Activated B cell treated with CpG ODN at 0.5 μM for 24 hours (primary cell): ENCODE measurements at places on chromosomes 6 and 20. TPM values are rescaled to one million over a fixed set of nuclear protein-coding genes. Genes with fewer than 3 reads are reported as not detected.
A peak's percentile ranks its signal among the peaks of the same experiment; 100 is the strongest.

- no peak overlapping the region for H3K27ac ChIP-seq
- no peak overlapping the region for H3K4me3 ChIP-seq
- no peaks in the 10 kb centered on the region for H3K27me3 ChIP-seq
- no peaks in the 10 kb centered on the region for H3K36me3 ChIP-seq
- no peaks in the 10 kb centered on the region for H3K4me1 ChIP-seq
Measured at GRCh38 chr6:168390749-168391420, 50.1 kb upstream of the SMOC2 start.

GRCh38 chr20:52972190-52972937 lies at the start of gene TSHZ2:
Gene TSHZ2 (plus strand): TSS chr20:52972358. CDS start chr20:52973294, 936 bp downstream.
- no peak for DNase-seq
- no peaks in the 10 kb centered on the region for H3K36me3 ChIP-seq
- H3K4me3 ChIP-seq: peak within 1 kb of the TSS; percentile 84
- peak within 1 kb of the TSS; percentile 72 for H3K27ac ChIP-seq
- peaks cover 38% of the 10 kb centered on the region for H3K27me3 ChIP-seq
- H3K4me1 ChIP-seq: peaks cover 25% of the 10 kb centered on the region

DNA sequence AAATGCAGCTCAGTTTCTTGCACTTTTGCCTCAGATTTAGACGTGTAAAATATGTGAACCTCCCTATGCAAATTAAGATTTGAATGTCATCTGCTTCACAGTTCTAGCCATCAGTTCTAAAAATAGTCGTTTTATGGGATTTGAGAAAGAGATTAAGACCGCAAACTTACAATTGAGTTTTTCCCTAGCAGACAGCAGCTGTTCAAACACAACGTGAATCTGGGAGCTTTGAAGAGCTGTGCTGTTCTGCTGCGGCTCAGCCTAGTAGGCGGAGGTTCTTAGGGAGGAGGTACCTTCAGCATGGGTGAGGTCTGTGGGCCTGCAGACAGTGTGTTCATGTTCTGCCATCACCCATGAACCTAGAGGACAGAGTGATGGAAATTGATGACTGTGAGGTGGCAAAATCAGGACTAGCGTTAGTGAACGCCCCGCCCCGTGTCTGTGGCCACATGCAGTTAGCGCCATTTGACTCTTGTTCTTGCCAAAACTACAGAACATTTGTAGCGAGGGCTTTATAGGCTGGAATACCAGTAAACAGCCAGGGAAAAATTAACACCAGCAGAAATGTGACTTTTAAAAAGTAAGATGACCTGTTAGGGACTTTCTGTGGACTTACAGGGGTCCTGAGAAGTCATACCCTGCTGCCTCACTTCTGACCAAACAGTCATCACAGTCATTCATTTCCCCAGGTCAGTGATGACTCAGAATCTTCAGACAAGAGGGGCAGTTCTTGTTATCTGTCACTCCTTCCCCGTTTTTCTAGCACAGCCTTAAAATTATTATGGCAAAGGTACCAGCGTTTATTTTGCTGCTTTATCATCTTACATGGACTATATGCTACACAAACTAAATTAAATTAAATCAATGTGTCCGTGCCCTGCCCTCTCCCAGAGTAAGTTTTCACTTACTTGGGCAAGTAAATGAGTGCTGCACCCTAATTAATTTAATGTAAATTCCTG lies 84.3 kb upstream of the TMEM181 start:
- H3K4me1 ChIP-seq: peaks cover 40% of the 10 kb centered on the region
- peak overlapping the region; percentile 78 for H3K27ac ChIP-seq
- H3K27me3 ChIP-seq: no peaks in the 10 kb centered on the region
- peaks cover 44% of the 10 kb centered on the region for H3K36me3 ChIP-seq

DNA sequence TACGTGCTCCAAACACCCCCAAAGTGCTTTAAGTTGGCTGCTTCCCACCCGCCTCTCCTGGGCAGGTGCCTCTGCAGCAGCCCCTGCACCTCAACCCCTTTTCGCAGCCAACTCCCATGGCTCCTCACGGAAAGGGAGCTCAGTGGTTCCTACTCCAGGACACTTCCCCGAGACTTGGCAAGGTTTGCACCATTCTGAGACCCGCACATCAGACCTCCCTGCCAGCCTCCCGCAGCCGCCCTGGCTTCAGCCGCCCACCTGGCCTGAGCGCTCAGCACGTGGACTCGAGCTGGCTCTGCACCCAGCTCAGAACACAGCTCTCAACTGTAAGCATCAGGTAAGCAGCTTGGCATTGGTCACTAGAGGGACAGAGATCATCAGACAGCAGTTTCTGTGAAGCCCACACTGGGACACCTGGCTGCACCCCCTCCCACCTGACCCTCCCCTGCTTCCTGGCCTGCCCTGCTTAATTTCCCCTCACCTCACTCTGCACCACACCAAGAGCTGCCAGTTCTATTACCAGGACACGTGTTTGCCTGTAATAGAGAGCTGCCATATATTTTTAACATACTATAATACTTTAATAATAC lies 28.5 kb downstream of the GMDS start:
- H3K4me3 ChIP-seq: no peak overlapping the region
- H3K4me1 ChIP-seq: peaks cover 9% of the 10 kb centered on the region
- H3K27ac ChIP-seq: no peak overlapping the region

GRCh38 chr20:41476013-41476441 lies 109.4 kb upstream of the EMILIN3 start:
- peaks cover 70% of the 10 kb centered on the region for H3K36me3 ChIP-seq
- H3K4me3 ChIP-seq: no peak overlapping the region
- no peaks in the 10 kb centered on the region for H3K27me3 ChIP-seq
- no peak overlapping the region for H3K27ac ChIP-seq
- peaks cover 19% of the 10 kb centered on the region for H3K4me1 ChIP-seq

GRCh38 chr20:22470620-22471026 lies 113.7 kb downstream of the FOXA2 start:
- H3K4me3 ChIP-seq: no peak overlapping the region
- no peaks in the 10 kb centered on the region for H3K36me3 ChIP-seq
- no peak for DNase-seq
- H3K27me3 ChIP-seq: peaks cover 2% of the 10 kb centered on the region

GRCh38 chr6:1626481-1626880 lies 16.8 kb downstream of the FOXC1 start:
- peak overlapping the region; percentile 12 for H3K4me3 ChIP-seq
- H3K4me1 ChIP-seq: peaks cover 14% of the 10 kb centered on the region
- no peak overlapping the region for H3K27ac ChIP-seq
- H3K36me3 ChIP-seq: peaks cover 8% of the 10 kb centered on the region
- no peak for DNase-seq

GRCh38 chr6:26269531-26270485 lies 95.2 kb upstream of the BTN3A2 start:
- H3K4me3 ChIP-seq: no peak overlapping the region
- no peak for DNase-seq
- no peaks in the 10 kb centered on the region for H3K36me3 ChIP-seq
- H3K27me3 ChIP-seq: no peaks in the 10 kb centered on the region
- no peak overlapping the region for H3K27ac ChIP-seq

DNA sequence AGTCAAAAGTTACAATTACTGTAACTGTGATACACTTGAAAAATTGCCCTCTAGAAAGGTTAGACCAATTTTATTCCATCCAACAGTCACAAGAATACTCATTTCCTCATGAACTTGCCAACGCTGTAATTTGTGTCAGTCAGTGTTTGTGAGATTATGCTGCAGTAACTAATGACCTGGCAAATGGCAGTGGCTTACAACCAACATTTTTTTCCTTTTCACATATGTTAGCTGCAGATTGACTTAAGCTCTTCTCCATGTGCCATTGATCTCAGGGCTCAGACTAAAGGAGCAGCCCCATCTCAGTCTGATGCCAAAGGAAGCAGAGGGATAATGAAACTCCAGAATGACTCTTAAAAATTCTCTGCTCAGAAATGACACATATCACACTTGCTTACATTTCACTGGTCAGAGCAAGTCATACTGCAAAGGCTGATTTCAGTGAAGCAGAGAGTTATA lies 92.3 kb upstream of the ELOVL5 start:
- no peaks in the 10 kb centered on the region for H3K27me3 ChIP-seq
- H3K4me1 ChIP-seq: peaks cover 19% of the 10 kb centered on the region
- no peak for DNase-seq
- no peaks in the 10 kb centered on the region for H3K36me3 ChIP-seq
- no peak overlapping the region for H3K4me3 ChIP-seq

GRCh38 chr20:14790190-14790589 lies 452.8 kb upstream of the FLRT3 start:
- no peaks in the 10 kb centered on the region for H3K4me1 ChIP-seq
- peaks cover under 1% of the 10 kb centered on the region for H3K27me3 ChIP-seq
- H3K4me3 ChIP-seq: no peak overlapping the region
- no peak overlapping the region for H3K27ac ChIP-seq
- no peaks in the 10 kb centered on the region for H3K36me3 ChIP-seq

DNA sequence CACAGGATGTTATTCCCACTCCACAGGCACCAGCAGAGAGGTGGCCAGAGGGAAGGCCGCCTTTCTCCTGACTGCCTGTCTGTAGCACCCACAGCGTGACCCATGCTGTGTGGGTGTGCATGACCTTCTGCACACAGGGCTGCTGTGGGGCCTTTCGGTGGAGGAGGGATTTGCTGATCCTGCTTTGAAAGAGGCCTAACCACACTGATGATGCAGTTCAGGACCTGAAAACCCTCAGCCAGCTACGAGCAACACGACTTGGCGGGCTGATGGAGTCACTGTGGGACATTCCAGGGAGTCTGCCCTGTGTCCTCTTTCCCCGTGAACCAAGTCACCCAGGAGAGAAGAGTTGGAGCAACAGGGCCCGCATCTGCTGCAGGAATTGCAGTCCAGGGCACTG lies 49.1 kb downstream of the SYTL3 start:
- H3K27me3 ChIP-seq: no peaks in the 10 kb centered on the region
- no peak overlapping the region for H3K4me3 ChIP-seq
- H3K36me3 ChIP-seq: no peaks in the 10 kb centered on the region
- H3K4me1 ChIP-seq: peaks cover 7% of the 10 kb centered on the region

- peak overlapping the region; percentile 32 for H3K4me3 ChIP-seq
- peaks cover 4% of the 10 kb centered on the region for H3K36me3 ChIP-seq
- H3K27me3 ChIP-seq: no peaks in the 10 kb centered on the region
- H3K27ac ChIP-seq: no peak overlapping the region
- peaks cover 41% of the 10 kb centered on the region for H3K4me1 ChIP-seq
- DNase-seq: no peak
Measured at GRCh38 chr20:37529214-37529967, 1.7 kb upstream of the BLCAP start.

DNA sequence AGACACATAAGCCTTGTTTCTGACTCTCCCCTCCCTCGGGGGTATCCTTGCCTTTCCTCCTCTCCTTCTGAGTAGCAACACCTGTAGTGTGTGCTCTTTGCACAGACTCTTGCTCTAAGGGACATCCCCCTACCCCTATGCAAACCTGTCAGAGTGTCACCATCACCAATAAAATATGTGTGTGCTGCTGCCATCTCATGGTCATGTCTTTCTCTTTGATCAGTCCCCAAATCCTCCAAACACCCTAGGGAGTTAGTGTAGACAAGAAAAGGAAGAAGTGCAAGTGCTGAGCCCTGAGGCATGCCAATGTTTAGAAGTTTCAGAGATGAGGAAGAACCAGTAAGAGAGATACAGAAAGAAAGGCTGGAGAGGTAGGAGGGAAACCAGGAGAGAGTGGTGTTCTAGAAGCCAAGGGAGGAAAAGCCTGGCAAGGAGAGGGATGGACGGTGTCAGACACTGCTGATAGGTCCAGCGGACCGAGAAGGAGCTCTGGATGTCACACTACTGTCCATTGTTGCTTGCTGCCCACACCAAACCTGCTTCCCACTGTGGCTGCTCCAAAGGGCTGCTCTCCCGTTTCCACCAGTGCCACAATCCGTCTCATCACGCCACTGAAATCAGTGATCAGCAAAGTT lies 16.4 kb downstream of the TRMT6 start:
- H3K36me3 ChIP-seq: peaks cover 17% of the 10 kb centered on the region
- H3K27me3 ChIP-seq: peaks cover 7% of the 10 kb centered on the region
- H3K27ac ChIP-seq: no peak overlapping the region
- no peak for DNase-seq

DNA sequence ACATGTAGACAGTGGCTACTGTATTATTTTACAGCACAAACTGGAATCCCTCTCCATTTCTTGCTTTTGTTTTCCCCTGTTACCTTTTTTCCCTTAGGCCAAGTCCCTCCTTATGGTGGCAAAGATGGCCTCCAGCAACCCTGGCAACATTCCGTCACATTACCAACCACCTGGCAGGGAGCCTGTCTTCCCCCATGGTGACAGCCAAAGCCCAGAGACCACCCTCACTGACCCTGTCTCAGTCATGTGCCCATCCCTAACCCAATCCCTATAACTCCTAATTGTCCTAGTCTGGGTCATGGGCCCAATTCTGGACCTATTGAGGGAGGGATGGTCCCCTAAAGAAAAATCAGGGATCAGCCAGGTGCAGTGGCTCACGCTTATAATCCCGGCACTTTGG lies 27.6 kb downstream of the PARD6B start:
- H3K27ac ChIP-seq: no peak overlapping the region
- H3K4me3 ChIP-seq: no peak overlapping the region
- DNase-seq: no peak
- H3K36me3 ChIP-seq: no peaks in the 10 kb centered on the region
- H3K27me3 ChIP-seq: peaks cover 3% of the 10 kb centered on the region

DNA sequence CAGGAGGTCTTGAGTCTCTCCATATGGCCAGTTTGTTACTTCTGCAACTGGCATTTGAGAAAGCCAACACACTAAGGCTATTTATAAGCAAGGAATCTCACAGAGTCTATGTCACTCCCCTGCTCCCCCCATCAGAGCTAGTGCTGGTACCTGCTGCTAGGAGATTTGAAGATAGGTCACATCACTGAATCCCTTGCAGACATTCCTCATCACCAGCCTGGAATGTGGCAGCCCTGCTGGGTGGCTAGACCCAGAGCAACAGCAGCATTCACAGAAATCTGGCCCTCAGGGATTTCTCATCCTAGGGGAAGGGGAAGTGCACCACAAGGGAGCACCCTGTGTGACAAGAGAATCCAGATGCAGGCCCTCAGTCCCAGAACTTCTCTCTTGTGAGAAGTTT lies 672.1 kb downstream of the HACE1 start:
- H3K36me3 ChIP-seq: no peaks in the 10 kb centered on the region
- H3K4me1 ChIP-seq: no peaks in the 10 kb centered on the region
- H3K27ac ChIP-seq: no peak overlapping the region

DNA sequence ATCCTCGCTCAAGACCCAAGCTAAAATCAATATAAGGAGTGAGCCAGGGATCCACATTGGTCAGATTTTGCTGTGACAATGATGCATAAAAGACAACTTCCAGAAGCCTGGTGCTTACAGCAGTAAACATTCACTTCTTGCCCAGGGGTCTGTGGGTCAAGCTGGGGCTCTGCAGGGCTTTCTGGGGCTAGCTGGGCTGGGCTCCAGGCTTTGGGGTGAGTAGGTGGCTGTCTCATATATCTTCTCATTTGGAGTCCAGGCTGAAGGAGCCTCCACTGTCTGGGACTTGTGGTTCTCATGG lies 25.8 kb upstream of the TOP1 start:
- H3K27me3 ChIP-seq: no peaks in the 10 kb centered on the region
- no peaks in the 10 kb centered on the region for H3K36me3 ChIP-seq
- peaks cover 15% of the 10 kb centered on the region for H3K4me1 ChIP-seq
- H3K4me3 ChIP-seq: peak overlapping the region; percentile 63
- no peak for DNase-seq

- H3K36me3 ChIP-seq: no peaks in the 10 kb centered on the region
- no peak overlapping the region for H3K27ac ChIP-seq
- no peak overlapping the region for H3K4me3 ChIP-seq
- H3K27me3 ChIP-seq: peaks cover 14% of the 10 kb centered on the region
- no peaks in the 10 kb centered on the region for H3K4me1 ChIP-seq
- DNase-seq: peak; percentile 13
Measured at GRCh38 chr20:58717278-58718091, 24.9 kb downstream of the NPEPL1 start.

LINC00237 gene
- 0.17 TPM in 1 of 2 replicates, not detected in the other for total RNA-seq

SIRPA gene
- 10.1 and 10.2 TPM in 2 replicates for total RNA-seq

RHAG gene
- not detected in 2 replicates for total RNA-seq

ULBP3 gene
- 0.46 and 0.80 TPM in 2 replicates for total RNA-seq

CST5 gene
- total RNA-seq: not detected in 2 replicates

APMAP gene
- 22.3 and 24.9 TPM in 2 replicates for total RNA-seq

ENPP5 gene
- total RNA-seq: 0.44 and 0.71 TPM in 2 replicates

RBBP8NL gene
- total RNA-seq: not detected in 2 replicates

NKAPL gene
- total RNA-seq: 0.29 and 0.35 TPM in 2 replicates

EDN3 gene
- not detected in 2 replicates for total RNA-seq

BCLAF1 gene
- 253 and 259 TPM in 2 replicates for total RNA-seq

UBE2J1 gene
- total RNA-seq: 32.3 and 32.8 TPM in 2 replicates
